CD4-positive, alpha-beta T cell (primary cell): ENCODE measurements at places on chromosomes 11 and 22.

DNA sequence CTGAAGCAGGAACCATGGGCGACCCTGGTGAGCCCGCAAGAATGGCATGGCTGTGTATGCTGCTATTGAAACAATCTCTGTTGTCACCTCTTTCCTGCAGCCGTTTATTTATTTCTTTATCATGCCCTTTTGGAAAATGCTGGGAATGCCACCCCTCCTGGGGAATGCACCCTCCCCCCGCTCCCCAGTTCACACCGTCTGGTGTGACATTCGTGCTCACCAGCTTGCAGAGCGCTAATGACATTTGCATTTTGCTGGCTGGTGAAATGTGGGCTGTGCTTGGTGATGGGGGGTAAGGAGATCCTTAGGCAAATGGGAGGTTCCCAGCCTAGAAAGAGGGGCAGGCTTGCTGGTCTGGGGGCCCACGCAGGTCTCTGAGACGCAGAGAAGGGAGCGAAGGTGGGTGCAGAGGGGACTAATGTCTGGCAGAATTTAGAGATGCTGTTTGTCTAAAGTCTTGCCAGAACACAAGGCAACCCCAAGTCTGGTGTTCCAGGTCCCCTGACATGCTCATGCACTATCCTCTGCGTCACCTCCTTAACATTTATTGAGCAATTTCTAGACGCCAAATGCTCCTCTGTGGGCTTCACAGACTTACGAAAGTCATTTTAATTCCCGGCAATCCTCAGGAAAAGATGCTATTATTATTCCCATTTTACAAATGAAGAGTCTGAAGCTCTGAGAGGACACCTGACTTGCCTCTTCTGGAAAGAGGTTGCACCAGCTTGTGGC, 91.7 kb downstream of the TP53I11 start:
- peaks cover 9% of the 10 kb centered on the region for H3K36me3 ChIP-seq
- no peak overlapping the region for H3K4me3 ChIP-seq
- DNase-seq, result no peak
- no peaks in the 10 kb centered on the region for H3K27me3 ChIP-seq
- H3K27ac ChIP-seq, result no peak overlapping the region

- DNase-seq, result no peak
- H3K27ac ChIP-seq, result no peak overlapping the region
- no peaks in the 10 kb centered on the region for H3K4me1 ChIP-seq
- peaks cover 13% of the 10 kb centered on the region for H3K27me3 ChIP-seq
These were observed 13.5 kb downstream of the C11orf97 start for GRCh38 chr11:94525546-94526324.

- no peaks in the 10 kb centered on the region for H3K36me3 ChIP-seq
- DNase-seq, result no peak
- H3K4me1 ChIP-seq, result peaks cover 8% of the 10 kb centered on the region
- no peak overlapping the region for H3K4me3 ChIP-seq
- peaks cover 2% of the 10 kb centered on the region for H3K27me3 ChIP-seq
- no peak overlapping the region for H3K27ac ChIP-seq
These were observed 15.6 kb downstream of the RHOD start for GRCh38 chr11:67072295-67072694.

DNA sequence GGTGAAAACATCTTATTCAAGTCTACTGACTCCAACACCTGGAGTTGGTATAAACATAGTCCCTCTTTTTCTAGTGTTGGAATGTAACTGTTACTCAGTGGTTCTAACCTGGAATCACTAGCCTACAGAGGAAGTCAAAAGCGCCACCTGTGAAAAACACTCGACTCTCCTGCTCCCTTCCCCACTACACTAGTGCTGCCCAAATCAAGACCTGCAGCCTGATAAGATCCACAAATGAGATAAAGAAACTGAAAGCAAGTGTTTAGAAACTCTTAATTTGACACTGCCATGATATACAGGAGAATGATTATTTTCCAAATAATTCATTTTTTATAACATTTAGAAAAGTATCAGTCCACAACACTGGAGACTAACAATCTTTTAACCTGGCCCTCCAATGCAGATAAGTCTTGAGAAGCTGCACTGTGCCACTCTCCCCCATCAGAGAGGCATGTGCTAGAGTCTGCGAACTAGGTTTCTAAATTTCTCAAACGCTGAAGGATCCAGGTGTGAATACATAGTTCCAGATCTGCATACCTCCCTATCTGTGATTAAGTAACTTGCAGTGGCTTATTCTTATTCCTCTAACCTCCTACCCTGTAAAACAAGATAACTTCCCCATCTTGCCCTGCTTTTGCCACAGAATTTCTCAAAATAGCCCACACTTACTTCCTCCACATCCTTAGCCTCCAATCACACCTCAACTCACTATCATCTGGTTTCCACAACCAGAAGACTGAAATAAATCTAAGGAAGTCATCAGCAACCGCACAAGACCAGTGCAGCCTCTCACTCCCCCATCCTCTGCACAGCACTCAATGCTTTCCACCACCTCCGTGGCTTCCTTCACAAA, 88.1 kb downstream of the RRAS2 start:
- no peaks in the 10 kb centered on the region for H3K36me3 ChIP-seq
- H3K4me3 ChIP-seq, result peak overlapping the region; percentile 10
- peaks cover 20% of the 10 kb centered on the region for H3K4me1 ChIP-seq
- H3K27me3 ChIP-seq, result no peaks in the 10 kb centered on the region
- no peak for DNase-seq

- no peak overlapping the region for H3K4me3 ChIP-seq
- no peak for DNase-seq
- no peak overlapping the region for H3K27ac ChIP-seq
- peaks cover 8% of the 10 kb centered on the region for H3K27me3 ChIP-seq
These were observed 322.5 kb downstream of the NTM start for GRCh38 chr11:131692961-131693360.

GRCh38 chr22:33620085-33620484, 300.2 kb downstream of the LARGE1 start:
- H3K4me1 ChIP-seq, result no peaks in the 10 kb centered on the region
- no peaks in the 10 kb centered on the region for H3K36me3 ChIP-seq
- no peak overlapping the region for H3K27ac ChIP-seq
- no peaks in the 10 kb centered on the region for H3K27me3 ChIP-seq

- H3K4me3 ChIP-seq, result no peak overlapping the region
- H3K27ac ChIP-seq, result no peak overlapping the region
- H3K4me1 ChIP-seq, result no peaks in the 10 kb centered on the region
- no peaks in the 10 kb centered on the region for H3K36me3 ChIP-seq
- no peak for DNase-seq
These were observed 126.8 kb upstream of the RAG2 start for GRCh38 chr11:36724742-36725385.

DNA sequence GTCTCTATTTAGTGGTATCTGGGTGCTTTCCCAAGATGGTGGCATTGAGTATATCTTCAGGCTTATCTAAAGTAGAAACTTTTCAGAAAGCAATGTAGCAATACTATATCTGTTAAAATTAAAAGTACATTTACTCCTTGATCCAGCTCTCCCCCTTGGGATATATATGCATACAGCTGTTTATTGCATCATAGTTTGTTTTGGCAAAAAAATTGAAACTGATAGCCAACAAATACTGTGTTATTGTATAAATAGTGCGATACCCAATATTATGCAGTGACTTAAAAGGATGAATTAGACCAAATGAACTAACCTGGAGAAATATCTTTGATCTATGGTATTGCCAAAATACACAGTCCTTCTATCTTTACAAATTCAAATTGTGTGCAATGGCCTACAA, 8.4 kb upstream of the OR10A3 start:
- DNase-seq, result no peak
- H3K4me1 ChIP-seq, result no peaks in the 10 kb centered on the region
- H3K4me3 ChIP-seq, result no peak overlapping the region
- peaks cover 2% of the 10 kb centered on the region for H3K27me3 ChIP-seq
- H3K36me3 ChIP-seq, result no peaks in the 10 kb centered on the region

DNA sequence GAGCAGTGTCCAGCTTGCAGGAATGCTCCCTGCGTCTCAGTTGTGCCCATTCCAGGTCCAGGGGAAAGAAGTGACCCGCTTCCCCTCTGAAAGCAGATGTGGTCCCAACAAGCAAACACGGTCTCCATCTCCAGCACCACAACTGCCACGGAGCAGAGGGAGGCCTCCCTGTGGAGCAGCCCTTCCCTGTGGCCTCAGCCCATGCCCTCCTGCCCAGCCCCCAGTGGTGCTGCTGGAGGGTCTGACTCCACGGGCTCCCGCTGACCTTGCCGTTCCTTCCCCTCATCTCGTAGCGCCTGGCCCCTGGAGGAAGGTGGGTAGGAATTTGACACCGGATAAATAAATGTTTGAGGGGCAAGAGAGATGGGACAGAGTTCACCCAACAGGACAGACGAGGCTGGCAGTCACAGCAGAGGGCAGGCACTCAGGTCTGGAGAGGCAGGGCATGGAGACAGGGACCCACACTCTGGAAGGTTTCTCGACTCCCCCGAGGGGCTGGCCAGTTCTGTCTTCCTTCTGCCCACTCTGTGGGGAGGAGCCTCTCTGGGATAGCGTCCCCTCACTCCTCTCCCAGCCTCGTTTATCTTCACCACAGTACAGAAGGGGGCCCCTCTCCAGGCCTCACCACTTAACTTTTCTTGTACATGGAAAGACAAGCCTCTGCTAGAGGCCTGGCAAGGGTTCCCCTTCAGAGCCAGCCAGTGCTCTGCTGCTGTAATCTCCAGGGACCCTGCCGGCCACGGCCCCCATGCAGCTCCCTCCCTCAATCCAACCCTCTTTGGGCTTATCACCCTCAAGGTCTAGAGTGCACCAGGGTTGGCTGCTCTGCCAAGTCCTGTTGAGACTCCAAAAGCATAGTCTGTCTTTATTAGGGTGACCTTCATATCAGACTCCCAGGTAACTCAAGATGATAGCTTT, 7.5 kb upstream of the ST3GAL4 start:
- H3K27me3 ChIP-seq, result no peaks in the 10 kb centered on the region
- H3K4me1 ChIP-seq, result no peaks in the 10 kb centered on the region
- H3K4me3 ChIP-seq, result no peak overlapping the region
- peaks cover 33% of the 10 kb centered on the region for H3K36me3 ChIP-seq

GRCh38 chr22:34879001-34879400, 187.0 kb upstream of the ISX start:
- no peaks in the 10 kb centered on the region for H3K27me3 ChIP-seq
- no peaks in the 10 kb centered on the region for H3K36me3 ChIP-seq
- H3K27ac ChIP-seq, result no peak overlapping the region
- no peak overlapping the region for H3K4me3 ChIP-seq
- no peaks in the 10 kb centered on the region for H3K4me1 ChIP-seq

GRCh38 chr22:38262051-38262795, 10.6 kb downstream of the TMEM184B start:
- H3K27ac ChIP-seq, result no peak overlapping the region
- DNase-seq, result peak; percentile 36
- no peaks in the 10 kb centered on the region for H3K27me3 ChIP-seq

DNA sequence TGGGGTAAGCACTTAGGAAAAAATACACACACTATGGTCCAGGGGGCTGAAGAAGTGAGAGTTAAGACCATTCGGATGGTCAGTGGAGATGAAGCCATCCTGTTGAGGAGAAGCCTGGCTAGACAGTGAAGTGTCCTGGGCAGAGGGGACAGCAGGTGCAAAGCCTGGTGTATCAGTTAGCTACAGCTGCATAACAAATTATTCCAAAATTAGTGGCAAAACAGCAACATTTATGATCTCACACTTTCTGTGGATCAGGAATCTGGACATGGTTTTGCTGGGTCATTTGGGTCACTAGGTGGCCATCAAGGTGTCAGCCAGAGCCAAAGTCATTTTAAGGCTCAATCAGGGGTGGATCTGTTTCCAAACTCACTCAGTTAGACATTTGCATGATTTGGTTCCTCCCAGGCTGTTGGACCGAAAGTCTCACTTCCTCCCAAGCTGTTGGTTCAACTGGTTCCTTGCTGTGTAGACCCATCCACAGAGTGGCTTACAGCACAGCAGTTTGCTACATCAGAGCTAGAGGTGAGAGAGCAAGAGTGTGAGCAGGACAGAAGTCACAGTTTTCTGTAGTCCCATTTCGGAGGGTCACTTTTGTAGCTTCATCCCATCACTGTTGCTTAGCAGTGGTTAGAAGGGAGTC, 80.1 kb upstream of the ALX4 start:
- H3K4me1 ChIP-seq, result no peaks in the 10 kb centered on the region
- H3K27ac ChIP-seq, result no peak overlapping the region
- H3K27me3 ChIP-seq, result peaks cover 6% of the 10 kb centered on the region
- H3K4me3 ChIP-seq, result no peak overlapping the region

DNA sequence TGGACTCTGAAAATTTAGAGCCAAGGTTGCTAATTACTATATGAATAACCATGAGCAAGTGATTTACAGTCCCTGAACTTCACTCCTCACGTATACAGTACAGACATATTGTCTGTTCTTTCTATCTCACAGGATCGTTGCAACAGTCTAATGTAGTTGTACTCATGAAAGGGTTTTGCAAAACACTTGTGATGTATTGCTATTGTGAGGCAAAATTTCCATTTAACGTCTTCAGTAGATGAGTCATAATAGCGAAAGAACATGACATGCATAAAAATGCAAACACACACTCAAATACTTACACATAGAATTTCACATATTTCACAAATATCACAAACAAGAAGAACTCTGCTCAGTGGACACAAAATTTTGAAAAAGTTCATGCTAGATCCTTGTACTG, 134.6 kb upstream of the TRPC6 start:
- no peak for DNase-seq
- H3K4me3 ChIP-seq, result no peak overlapping the region
- no peaks in the 10 kb centered on the region for H3K27me3 ChIP-seq
- H3K27ac ChIP-seq, result no peak overlapping the region

GRCh38 chr11:70496591-70497535, 98.5 kb downstream of the CTTN start:
- no peaks in the 10 kb centered on the region for H3K4me1 ChIP-seq
- no peak overlapping the region for H3K4me3 ChIP-seq
- H3K27me3 ChIP-seq, result no peaks in the 10 kb centered on the region
- no peaks in the 10 kb centered on the region for H3K36me3 ChIP-seq
- H3K27ac ChIP-seq, result no peak overlapping the region

GRCh38 chr11:119902656-119903231, 173.7 kb upstream of the NECTIN1 start:
- H3K27me3 ChIP-seq, result no peaks in the 10 kb centered on the region
- H3K4me3 ChIP-seq, result no peak overlapping the region
- H3K27ac ChIP-seq, result no peak overlapping the region
- H3K36me3 ChIP-seq, result no peaks in the 10 kb centered on the region
- DNase-seq, result no peak

GRCh38 chr11:16430674-16431073, 74.3 kb upstream of the SOX6 start:
- H3K4me1 ChIP-seq, result no peaks in the 10 kb centered on the region
- H3K36me3 ChIP-seq, result no peaks in the 10 kb centered on the region
- no peaks in the 10 kb centered on the region for H3K27me3 ChIP-seq
- H3K4me3 ChIP-seq, result no peak overlapping the region

GRCh38 chr11:829176-829846, 1.6 kb downstream of the CRACR2B start:
- no peak overlapping the region for H3K4me3 ChIP-seq
- H3K36me3 ChIP-seq, result peaks cover 7% of the 10 kb centered on the region
- peaks cover 45% of the 10 kb centered on the region for H3K27me3 ChIP-seq
- DNase-seq, result no peak
- peaks cover 72% of the 10 kb centered on the region for H3K4me1 ChIP-seq
